ENCODE measurements at places on chromosomes 7 and 10.

DNA sequence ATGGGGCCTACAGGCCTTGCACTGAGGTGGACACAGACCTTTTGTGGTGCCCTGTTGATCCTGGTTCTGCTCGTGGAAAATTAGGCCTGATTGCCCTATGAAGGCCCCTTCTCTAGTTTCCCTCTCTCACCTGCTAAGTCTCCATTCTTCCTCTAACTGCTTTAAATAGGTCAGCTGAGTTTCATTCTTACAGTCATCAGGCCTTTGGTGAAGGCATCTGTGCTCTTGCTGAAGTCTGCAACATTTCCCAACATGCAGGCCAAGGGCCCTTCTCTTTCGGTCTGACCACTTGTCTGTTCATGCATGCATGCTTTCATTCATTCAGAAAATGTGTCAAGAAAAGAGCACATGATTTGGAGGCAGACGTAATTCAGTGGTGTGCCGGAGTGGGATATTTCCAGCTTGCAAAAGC is 244.0 kb downstream of the BUB3 start:
- no peak for DNase-seq

GRCh38 chr7:129952086-129952652 is 591 bp downstream of the UBE2H start:
- DNase-seq: no peak

- no peak for DNase-seq
Observed at GRCh38 chr7:135792363-135792668, 43.7 kb upstream of the FAM180A start.

DNA sequence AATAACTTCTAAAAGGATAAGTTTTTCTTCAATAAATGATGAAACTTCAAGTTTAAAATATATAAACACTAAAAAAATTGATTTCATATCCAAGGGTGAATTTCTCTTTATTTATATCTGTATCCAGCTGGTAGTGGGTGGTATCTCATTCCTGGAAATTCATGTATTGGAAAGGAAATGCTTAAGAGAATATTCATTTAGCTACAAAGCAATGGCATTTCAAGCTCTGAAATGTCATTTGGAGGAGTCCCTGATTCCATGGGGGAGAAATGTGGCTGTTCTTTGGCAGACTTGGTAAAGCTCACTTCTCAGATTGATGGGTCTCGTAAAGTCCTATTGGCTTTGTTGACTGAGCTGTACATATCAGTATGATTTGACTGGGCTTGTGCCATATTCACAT is 156.3 kb upstream of the TEX47 start:
- DNase-seq: no peak

DNA sequence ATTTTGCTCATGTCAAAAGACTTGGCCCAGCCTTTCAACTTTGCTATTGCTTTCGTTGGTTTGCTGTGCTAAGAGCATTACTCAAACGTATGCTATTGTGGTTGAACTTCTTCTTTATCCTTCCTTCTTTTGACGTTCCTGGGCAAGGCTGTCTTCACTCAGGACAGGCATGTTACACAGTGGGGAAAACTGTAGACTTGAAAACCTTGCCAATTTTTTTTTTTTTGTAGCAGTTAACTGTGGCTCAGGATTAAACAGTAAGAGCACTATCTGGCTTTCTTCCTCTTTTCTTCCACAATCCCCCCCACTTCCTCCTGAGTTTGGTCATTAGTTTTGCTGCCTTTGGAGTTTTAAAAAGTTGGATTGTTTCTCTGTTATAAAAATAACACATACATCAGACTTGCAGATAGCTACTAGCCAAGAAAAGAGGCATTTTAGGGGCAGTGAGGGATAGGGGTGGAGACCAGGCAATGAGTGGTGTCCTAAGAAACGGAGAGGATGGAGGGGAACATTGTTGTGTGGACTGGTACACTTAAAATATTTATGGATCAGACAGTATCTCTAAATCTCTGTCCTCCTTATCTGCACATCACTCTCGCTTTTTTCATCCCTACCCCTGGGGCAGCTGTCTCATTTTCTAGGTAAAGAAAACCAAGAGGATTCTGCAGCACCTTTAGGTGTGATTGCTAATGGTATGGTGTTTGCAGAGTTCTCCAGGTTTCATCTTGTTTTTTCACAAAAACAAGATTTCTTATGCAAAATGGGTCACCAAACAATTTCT is 181.7 kb downstream of the LRMDA start:
- DNase-seq: no peak

GRCh38 chr7:36852931-36853330 is 128.6 kb upstream of the AOAH start:
- no peak for DNase-seq

GRCh38 chr7:1650363-1651030 is 19.6 kb upstream of the ELFN1 start:
- DNase-seq: no peak

DNA sequence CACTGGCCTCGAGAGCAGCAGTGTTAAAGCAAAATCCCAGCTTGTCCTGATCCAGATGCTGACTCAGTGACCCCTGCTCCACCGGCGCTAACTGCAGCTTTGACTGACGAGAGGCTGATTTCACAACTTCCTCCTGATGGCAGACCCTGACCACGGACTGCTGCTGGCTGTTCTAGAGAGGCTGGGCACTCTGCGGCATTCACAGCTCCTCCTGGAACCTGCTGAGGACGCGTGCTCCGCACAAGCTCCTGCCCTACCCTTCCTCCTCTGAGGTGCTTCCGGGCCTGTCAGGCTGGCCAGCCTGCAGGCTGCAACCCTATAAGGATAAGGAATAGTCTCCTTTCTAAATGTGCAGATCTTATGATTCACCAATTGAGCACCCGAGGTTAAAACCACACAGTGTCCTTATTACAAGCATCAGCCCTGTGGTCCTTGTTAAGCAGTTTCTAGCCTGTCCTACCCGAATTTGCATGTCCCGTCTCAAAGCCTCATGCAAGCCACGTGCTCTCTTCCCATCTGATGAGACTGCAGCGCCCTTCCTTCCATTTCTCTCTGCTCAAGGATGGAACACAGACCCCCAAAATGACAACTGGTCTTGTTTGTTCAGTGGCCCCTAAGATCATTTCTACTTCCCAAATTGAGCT is 35.5 kb upstream of the NCAPG2 start:
- no peak for DNase-seq

DNA sequence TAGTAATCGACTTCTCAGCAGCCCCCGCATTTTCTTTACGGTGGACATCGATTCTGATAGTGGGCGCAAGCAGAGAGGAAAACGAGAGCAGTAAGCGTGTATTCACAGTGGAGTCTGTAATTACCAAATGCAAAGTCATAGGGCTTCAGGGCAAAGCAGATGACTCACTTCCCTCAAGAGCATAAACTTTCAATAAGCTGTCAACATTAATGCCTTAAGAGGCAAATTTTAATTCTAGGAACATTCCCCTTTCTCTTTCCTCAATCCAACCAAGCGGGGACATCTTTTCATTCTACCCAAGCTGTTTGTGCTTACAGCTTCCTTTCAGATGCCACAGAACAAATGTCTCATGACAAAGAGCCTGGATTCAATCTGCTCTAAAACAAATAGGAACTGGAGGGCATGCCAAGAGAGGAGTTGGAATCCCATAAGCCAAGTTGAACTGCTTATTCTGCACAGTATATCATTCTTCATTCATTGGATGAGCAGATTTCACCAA is 48.6 kb downstream of the MALSU1 start:
- DNase-seq: no peak

- DNase-seq: no peak
Observed at GRCh38 chr10:131928248-131929095, 27.7 kb downstream of the PPP2R2D start.

- no peak for DNase-seq
Observed at GRCh38 chr10:15486404-15486803, 115.3 kb upstream of the FAM171A1 start.

DNA sequence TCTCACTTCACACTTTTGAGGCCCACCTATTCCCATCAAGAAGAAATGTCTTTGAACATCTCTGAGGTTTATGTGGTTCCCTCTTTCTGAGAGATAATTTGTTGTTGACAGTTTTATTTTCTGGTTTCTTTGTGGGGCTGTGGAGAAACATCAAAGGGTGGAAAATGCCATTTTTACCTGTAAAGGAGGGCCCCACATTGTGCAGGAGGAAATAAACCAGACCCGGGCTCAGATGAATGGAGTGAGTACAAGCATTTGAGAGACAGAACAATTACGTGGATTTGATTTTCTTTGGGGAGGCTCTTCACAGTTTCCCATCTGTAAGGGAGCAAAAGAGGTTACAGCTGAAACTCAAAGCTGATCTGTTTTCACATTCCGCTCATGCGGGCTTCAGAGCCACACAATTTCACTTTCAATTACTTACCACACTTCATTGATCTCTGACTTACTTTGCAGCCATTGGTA is 29.8 kb downstream of the ITPRIP start:
- no peak for DNase-seq

DNA sequence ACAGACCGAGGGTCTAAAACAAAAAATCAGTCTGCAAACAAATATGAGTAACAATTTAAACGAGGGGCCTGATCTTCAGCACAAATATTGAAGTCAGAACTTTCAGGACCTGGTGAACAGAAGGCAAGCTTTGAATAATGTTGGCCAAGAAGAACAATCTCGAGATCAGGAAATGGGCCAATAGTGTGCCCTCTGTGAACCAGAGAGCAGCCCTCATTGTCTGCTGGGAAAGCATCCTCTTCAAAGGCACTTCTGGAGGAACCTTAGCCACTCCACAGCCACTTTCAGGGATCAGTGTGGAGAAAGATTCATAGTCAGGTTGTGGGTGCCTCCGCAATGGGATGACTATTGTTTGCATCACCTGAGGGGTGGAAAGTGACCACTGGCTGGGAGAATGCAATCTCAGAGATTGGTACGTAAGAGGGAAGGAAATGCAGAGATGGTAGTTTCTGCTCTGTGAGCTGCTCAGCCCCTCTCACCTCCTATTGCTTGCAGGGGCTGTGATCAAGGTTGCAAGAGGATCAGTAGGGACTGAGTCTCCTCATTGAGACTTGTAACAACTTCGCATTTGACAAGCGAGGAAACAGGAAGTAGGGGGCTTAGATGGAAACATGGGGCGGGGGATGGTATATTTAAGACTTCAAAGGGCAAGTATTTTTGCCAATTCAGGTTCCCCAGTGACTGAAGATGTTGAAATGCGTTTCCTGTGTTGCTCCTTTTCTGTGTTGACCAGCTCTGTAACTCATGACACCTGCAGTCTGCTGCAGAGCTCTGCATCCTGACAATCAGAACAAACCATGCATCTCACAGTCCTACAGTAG is 28.4 kb upstream of the IFRD1 start:
- DNase-seq: no peak
